ENCODE measurements at places on chromosomes 2 and 18.

GRCh38 chr2:236934656-236935055, 151.0 kb upstream of the COPS8 start:
- no peak for DNase-seq

GRCh38 chr2:59250307-59250677, 1009.2 kb upstream of the FANCL start:
- DNase-seq: no peak

DNA sequence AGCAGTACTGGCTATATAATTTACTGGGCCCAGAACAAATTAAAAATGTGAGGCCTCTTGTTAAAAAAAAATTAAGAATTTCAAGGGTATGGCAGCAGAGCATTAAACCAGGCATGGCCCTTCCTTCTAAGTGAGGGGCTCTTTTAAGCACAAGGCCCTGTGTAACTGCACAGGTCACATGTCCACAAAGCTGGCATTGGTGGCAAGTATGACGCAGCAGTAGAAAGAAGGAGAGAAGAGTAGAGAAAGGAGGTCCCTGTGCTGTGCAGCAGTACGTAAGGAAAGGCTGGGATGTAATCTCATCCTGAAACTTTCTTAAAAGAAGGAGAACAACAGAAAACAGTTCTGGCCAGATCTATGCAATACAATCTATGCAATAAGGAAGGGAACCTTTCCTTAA, 51.2 kb downstream of the MBD2 start:
- DNase-seq: no peak

- no peak for DNase-seq
These were observed 33.0 kb downstream of the CYP26B1 start for GRCh38 chr2:72114693-72115051.

DNA sequence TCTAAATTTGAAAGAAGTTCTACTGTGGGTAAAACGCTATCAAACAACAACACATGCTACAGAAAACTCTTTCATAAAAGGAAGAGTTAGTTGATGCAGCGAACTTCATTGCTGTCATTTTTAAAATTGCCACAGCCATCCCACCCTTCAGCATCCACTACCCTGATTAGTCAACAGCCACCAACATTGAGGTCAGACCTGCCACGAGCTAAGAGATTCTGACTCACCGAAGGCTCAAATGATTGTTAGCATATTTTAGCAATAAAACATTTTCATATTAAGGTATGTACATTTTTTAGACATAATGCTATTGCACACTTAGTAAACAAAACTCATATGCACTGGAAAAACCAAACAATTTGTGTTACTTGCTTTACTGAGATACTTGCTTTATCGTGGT, 347.1 kb downstream of the CLIP4 start:
- DNase-seq: no peak

- no peak for DNase-seq
These were observed 170.6 kb upstream of the MYT1L start for GRCh38 chr2:2501454-2502200.

DNA sequence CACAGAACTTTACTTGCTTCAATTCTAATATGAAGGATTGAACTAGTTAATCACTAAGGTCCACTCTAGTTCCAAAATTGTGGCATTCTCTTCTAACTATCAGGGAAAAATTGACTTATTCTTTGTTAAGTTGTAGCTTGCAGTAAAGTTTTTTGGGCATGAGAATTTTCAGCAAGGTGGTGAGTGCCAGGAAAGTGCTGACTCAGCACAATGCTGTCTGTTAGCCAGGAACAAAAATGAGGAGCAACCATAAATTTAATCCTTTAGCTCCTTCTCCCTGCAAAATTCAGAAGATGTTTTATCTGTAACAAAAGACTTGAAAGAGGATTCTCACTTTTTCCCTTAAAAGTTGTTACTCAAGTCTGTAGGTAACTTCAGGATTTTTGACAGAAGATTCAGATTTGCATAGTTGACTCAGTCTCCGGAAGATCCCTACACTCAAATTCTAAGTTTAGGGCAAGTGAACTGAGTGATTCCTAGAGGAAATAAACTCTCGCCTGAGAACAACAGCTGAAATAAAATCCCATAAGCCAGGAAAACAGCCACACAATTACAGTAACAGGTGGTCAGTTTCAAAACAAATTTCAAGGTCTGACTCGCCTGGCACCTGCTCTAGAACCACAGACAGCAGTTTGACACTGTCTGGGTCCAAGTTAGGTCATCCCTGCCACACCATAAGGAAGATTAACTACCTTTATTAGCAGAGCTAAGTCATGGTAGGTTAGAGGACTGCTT, 20.2 kb upstream of the DARS1 start:
- DNase-seq: no peak

- DNase-seq: no peak
These were observed 32.5 kb upstream of the FHOD3 start for GRCh38 chr18:36265015-36265414.

DNA sequence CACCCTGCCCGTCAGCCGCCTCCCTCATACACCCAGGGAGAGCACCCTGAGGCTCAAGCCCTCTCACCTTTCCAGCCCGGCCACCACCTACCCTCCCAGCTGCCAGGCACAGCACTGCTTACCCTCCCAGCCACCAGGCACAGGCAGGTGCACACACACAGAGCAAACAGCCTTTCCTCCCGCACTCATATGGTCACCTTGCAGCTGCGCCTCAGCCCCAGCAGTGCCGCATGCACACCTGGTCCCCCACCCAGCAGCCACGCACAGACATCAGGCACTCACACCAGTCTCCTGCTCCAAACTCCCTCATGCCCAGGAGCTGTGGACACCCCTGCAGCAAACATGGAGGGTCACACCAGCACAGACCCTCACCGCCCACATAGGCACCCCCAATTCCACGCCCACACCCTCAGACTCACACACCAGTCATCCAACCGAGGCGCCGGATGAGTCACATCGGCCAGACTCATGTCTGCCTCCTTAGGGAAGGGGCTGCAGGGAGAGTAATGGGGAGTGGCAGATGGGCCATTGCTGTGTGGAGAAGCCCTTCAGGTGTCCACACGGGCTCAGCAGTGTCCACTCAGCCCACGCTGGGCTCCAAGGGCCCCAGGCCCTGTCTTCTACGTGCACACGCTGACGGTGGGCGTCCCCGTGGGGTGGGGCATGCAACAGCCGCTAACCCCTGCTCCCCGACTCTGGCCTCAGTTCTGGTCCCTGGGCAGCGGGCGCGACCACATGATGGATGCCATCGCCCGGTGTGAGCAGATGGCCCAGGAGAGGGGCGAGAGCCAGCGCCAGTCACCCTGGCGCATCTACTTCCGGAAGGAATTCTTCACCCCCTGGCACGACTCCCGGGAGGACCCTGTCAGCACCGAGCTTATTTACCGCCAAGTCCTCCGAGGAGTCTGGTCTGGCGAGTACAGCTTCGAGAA, 22.3 kb upstream of the GPR17 start:
- no peak for DNase-seq

GRCh38 chr2:142718576-142719155, 158.8 kb upstream of the KYNU start:
- no peak for DNase-seq

DNA sequence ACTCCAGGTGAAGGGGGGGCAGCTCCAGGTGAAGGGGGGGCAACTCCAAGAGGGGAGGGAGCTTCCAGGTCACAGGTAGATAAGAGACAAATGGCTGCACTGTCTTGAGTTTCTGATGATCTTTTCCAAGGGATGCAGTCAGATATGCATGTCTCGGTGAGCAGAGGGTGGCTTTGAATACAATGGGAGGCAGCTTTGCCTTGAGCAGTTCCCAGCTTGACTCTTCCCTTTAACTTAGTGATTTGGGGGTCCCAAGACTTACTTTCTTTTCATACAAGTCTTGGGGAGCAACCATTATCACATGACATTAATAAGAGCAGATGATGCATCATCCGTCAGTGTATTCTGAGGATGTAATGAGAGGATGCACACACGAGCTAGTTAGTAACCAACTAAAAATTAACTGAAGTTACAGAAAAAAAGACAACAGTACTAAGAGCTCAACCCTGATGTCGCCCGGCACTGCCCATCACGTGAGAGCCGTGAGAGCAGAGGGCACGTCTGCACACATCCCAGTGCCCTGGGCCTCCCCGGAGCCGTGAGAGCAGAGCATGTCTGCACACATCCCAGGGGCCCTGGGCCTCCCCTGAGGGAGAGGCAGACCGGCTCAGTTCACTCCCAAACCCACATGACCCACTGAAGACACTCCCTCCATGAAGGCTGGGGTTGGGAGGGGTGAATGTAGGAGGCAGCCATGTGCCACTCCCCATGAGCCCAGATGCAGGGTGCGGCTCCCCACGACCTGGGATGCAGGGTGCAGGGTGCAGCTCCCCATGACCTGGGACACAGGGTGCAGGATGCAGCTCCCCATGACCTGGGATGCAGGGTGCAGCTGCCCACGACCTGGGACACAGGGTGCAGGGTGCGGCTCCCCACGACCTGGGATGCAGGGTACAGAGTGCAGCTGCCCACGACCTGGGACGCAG, 39.4 kb downstream of the PXDN start:
- DNase-seq: no peak

GRCh38 chr2:21428754-21429153, 305.0 kb downstream of the TDRD15 start:
- no peak for DNase-seq

GRCh38 chr2:5985536-5986385, 293.6 kb downstream of the SOX11 start:
- no peak for DNase-seq

DNA sequence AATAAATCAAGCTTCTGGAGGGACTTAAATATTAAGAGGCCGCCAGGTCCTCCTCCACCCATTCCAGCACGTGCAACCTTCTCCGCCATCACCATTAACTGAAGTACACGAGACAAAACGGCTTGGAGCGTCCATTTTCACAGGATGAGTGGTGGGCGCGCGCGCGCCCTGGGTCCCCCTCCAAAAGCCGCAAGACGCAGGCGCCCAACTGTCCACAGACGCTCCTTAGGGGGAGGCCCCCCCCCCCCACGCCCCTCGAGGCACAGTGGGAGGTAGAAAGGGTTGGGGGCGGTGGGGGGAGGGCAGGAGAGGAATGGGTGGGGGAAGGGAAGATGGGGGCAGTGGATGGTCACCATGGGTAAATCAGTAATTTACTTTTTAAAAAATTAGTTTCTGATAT, 10.5 kb upstream of the STAMBP start:
- DNase-seq: no peak

DNA sequence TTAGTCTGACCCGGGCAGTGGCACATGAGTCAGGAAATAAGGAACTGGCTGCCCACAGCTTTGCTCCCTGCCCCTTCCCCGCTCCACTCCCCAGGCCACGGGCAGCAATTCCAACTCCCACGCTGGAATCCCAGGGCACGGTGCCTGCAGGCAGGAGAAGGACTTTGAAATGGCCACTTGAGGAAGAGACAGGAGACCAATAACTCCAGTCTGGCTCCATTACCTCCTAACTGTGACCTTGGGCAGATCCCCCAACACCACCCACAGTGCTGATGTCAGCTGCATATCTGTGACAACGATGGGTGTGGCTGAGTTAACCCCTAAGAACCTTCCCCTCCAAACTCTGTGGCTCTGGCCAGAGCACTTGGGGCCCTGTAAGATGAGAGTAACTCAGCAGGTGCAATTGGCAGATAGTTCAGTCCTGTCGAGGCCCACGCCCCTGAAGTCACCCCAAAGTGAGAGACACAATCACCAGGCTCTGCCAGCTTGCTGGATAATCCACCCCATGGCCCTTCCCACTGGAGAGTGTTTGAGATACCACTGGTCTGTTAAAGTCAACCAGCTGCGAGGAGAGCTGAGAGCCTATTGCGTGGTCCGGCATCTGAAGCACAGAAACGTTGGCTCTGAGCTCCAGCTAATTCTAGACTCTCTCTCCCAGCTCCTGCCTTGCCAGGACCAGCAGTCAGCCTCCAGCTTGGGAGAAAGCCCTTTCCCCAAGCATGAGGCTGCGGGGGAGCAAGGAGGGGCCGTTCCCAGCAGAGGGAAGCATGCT, 175.2 kb downstream of the TNS1 start:
- DNase-seq: no peak

- DNase-seq: no peak
These were observed 180.2 kb upstream of the TWIST2 start for GRCh38 chr2:238667639-238668038.

DNA sequence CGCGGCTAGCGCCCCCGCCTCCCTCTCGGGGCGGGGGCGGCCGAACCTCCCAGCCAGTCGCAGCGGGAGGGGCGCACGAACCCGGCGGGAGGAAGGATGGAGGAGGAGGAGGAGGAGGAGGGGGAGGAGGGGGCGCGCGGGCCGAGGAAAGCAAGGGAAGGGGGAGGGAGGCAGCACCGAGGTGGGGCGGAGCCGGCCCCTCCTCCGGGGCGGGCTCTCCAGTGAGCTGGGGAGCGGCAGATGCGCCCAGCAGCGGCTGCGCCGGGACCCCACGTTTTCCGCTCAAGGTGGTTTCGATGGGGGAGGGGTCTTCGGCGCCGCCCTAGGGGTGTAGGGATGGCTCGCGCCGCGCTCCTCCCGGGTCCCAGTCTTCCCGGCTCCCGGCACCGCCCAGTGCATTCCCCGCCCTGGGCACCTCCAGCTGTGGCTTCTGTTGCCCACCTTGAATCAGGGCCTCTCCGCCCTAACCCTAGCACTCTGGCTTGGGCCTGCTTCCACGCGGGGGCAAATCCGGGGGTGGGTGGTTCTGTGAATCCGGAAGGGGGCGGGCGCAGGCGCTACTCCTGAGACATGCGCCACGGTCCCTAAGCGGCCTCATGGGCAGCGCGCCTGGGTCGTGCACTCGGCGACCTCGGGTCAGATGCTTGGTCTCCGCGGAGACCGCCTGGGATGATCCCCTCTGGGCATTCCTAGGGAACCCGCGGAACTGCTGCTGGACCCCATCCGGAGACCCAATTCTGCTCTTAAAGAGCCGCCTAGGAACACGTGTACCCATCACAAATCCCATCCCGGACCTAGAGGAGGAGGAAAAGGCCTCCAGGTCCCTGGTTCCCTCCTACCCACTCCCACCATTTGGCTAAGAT, at the start of gene FBXO41:
TSS of gene FBXO41 (minus strand) at position 183 of the 863 bp plus-strand sequence. CDS start 14,848 bp downstream, outside the sequence.
- DNase-seq: peak; percentile 90

All from GM12891 (cell line).